Stimulated activated CD4-positive, alpha-beta T cell treated with anti-CD3 and anti-CD28 coated beads, Interleukin-15, amount 100 ng/mL, for 48 hours (primary cell): ENCODE measurements at places on chromosomes 13 and 19.

GRCh38 chr13:27965343-27965739, 3.8 kb downstream of the CDX2 start:
- no peak for DNase-seq

DNA sequence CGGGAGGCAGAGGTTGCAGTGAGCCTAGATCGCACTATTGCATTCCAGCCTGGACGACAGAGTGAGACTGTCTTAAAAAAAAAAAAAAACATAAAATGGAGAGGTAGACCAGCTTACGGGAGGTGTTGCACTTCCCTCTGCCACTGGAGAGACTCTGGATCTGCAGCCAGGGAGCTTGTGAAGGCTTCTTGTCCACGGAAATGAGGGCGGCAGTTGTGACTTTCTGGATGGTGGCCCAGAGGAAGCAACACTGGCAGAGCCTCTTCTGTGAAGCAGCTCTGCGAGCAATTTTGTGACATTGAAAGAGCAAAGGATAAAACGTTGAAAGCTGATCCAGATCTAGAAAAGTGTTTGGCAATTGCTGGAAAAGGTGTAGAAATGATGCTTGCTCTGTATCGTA, 10.4 kb downstream of the SPINT2 start:
- DNase-seq, result no peak

- no peak for DNase-seq
These were observed 28.7 kb downstream of the LATS2 start for GRCh38 chr13:21032656-21033055.

- no peak for DNase-seq
These were observed 1152.9 kb downstream of the SLITRK1 start for GRCh38 chr13:82729401-82729800.

DNA sequence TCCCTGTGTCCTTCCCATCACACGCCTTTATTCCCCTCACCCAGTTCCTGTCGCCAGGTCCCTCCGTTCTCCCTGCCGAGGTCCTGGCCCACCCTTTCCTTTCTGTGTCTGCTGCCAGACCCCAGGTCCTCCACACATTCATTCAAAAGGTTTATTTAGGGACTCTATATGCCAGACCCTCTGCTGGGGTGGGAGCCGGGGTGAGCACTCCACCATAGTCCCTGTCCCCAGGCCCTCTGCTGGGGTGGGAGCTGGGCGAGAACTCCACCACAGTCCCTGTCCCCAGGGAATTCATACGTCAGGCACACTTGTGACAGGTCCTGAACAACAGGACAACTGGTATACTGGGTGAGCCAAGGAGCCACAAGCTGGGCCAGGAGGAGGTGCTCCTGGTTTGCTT, 34.4 kb upstream of the TUBGCP3 start:
- no peak for DNase-seq

GRCh38 chr13:20709782-20710181, 6.3 kb downstream of the IL17D start:
- no peak for DNase-seq

- DNase-seq, result no peak
These were observed 48.3 kb downstream of the LATS2 start for GRCh38 chr13:21012841-21013681.

DNA sequence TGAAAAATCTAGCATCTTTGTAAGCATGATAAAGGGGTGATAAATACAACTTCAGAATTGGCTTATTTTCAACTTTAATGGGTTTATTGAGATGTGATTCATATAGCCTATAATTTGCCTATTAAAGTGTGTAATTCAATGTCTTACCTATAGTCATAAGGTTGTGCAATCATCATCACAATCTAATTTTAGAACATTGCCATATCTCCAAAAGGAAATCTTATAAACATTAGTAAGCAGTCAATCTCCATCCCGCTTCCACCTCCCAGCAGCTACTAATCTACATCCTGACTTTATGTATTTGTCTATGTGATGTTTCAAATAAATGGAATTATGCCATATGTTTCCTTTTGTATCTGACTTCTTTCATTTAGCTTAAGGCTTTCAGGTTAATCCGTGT, 145.2 kb upstream of the KLHL1 start:
- no peak for DNase-seq

- DNase-seq, result no peak
These were observed 921 bp upstream of the POLD1 start for GRCh38 chr19:50383001-50383851.

DNA sequence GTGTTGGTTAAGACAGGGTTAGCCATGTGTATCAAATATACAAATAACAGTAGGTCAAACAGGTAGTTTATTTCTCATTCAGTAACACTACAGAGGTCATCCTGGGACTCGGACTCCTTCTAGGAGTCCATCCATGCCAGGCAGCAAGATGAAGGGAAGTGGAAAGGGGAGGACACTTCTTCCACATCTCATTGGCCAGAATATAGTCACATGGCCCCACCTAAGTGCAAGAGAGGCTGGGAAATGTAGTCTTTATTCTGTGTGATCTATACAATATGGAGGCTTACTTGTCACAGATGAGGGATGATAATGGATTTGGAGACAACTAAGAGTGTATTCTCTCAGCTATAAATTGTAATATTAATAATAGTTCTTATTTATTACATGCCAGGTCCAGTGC, 31.1 kb downstream of the RDH8 start:
- no peak for DNase-seq

DNA sequence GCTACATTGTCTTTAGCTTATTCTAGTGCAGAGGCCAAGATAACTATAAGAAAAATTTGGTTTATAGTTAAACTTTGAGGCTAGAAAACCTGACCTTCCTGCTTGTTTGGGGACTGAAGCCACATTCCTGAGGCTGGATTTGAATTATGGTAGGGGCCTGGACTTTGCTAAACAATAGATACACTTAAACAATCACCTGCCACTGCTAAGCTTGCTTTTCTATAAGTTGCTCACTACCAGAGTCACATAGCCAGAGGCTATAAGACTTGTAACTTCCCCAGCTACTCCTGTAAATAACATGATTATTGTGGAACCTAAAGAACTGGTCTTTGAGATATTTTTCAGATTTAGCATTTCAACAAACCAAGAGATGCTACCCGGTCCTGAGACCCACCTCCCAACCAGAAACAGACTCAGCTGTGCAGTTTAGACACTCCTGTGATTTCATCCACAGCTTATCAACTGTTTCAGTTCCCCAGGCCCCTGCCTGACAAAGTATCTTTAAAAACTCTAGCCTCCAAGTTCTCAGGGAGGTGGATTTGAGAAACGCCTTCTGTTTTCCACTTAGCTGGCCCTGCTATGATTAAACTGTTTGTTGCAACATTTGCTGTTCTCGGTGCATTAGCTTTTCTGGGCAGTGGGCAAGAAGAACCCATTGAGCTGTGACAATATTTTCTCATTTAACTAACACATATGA, 77.7 kb downstream of the MIPEP start:
- DNase-seq, result no peak

DNA sequence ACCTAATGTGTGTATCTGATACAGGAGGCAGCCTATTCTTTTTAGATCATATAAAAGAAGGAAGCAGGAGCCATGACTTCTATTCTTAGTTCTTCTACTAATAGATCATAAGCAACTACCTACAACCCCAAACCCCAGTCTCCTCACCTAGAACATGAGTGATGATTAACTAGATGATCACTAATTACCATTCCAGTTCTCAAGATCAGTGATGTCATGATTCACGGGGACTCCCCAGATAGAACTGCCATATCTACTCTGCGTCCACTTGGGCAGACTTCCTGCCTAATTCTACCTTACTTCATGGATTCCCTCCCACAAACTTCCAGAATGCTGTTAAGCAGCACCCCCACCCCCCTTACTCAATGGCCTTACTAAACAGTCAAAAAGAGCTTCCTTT, 380.1 kb downstream of the FGF14 start:
- no peak for DNase-seq

GRCh38 chr19:1809678-1810077, 2.4 kb downstream of the ATP8B3 start:
- DNase-seq, result no peak

DNA sequence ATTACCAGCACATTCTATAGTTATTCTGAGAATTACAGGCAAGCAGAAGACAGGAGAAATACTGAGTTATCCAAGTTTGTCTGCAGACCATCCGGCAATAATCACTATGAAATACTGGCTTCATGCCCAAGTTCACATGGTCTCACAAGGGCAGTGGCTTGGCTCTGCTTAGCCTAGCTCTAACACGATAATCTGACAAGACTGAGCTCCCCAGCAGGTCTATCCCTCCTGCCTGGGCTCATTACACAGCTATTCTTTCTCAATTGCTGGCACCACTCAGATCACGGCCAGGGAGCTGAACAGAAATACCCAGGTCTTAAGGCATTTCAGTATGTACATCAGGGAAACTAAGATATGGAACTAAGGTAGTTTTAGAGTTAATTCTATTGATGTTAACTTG, 361.6 kb upstream of the PCDH20 start:
- no peak for DNase-seq

DNA sequence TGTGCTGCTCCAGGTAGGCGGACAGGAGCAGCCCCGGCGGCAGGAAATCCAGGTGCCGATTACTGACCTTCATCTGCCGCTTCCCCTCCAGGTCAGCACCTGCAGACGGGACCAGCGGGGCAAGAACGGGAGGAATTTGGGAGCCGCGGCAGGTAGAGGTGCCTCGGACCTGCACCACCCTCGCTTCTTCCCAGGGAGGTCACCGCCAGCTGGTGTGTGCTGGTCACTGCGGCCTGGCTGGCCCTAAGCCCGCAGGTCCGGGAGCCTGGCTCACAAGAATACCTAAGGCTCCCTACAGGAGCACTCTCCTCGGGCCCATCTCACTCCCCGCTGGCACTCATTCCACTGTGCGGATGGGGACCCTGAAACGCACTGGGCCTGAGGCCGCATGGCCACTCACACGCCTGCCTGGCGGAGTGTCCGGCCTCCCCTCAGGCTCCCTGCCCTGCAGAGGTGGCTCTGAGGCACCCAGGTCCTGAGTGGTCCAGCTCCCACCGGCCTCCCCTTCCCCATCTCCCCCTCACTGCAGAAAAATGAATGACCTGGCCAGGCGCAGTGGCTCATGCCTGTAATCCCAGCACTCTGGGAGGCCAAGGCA, 4.3 kb downstream of the RNU6-9 start:
- DNase-seq, result no peak

DNA sequence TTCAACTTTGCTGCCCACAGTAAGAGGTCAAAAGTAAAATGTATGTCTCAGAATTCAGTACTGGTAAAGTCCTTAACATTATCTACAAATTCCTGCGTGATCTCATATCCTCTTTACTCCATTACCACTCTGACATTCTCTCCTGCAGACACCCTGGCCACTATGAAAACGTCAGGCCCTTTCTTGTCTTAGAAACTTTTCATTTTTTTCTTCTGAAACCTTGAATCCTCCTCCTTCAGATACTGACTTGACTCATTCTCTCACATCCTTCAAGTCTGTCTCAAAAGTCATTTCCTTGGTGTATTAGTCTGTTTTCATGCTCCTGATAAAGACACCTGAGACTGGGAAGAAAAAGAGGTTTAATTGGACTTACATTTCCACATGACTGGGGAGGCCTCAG, 262.3 kb downstream of the POU4F1 start:
- DNase-seq, result no peak

- no peak for DNase-seq
These were observed 137.3 kb upstream of the FNDC3A start for GRCh38 chr13:48838193-48838973.
